ENCODE measurements at places on chromosomes 11 and 22. TPM values are rescaled to one million over a fixed set of nuclear protein-coding genes. Genes with fewer than 3 reads are reported as not detected.

- no peaks in the 10 kb centered on the region for H3K27me3 ChIP-seq
- H3K27ac ChIP-seq: no peak overlapping the region
- no peak for DNase-seq
- H3K36me3 ChIP-seq: no peaks in the 10 kb centered on the region
- no peaks in the 10 kb centered on the region for H3K4me1 ChIP-seq
Measured at GRCh38 chr11:92053216-92053615, 171.4 kb upstream of the FAT3 start.

OR5D18 gene
- not detected for total RNA-seq

- no peak for DNase-seq
- no peaks in the 10 kb centered on the region for H3K36me3 ChIP-seq
- no peaks in the 10 kb centered on the region for H3K27me3 ChIP-seq
- H3K4me1 ChIP-seq: no peaks in the 10 kb centered on the region
Measured at GRCh38 chr11:116364348-116364747, 408.4 kb downstream of the BUD13 start.

DNA sequence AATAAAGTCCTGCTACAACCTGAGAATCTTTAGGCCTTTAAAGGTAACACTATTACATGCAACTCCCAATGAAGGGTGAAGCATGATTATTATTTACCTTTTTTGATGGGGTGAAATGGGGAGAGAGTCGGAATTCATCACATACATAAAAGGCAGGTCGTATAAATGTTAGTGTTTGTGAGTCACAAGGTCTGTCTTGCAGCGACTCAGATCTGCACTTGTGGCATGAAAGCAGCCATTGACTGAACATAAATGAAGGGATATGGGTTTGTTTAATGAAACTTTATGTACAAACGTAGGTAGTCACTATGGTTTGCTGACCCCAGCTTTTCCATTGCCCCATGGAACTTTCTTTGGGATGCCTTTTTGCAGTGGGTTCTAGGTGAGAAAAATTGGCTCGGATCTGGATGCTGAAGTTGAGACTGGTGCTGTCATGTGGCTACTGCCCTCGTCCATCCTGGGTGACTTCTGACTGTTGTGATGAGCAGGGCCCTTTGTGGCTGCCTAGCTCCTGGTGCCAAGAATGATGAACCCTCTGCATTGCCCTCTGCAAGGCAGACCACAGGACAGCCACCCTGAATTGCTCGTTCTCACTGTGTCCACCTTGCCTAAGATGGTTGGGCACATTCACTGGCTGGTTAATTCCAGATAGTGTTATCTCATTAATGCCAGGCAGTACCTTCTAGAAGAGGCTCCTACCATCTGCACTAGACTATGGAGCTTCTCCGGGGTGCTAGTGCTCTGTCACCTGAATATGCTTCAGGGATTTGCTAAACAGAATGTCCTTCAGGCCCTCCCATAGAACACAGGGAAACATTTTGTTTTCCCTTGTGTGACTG lies 11.3 kb downstream of the GGTLC2 start:
- H3K4me3 ChIP-seq: no peak overlapping the region
- H3K4me1 ChIP-seq: no peaks in the 10 kb centered on the region
- DNase-seq: no peak
- no peak overlapping the region for H3K27ac ChIP-seq
- no peaks in the 10 kb centered on the region for H3K27me3 ChIP-seq

- no peak for DNase-seq
- H3K4me1 ChIP-seq: no peaks in the 10 kb centered on the region
- no peaks in the 10 kb centered on the region for H3K36me3 ChIP-seq
- H3K4me3 ChIP-seq: no peak overlapping the region
- no peaks in the 10 kb centered on the region for H3K27me3 ChIP-seq
Measured at GRCh38 chr22:30555282-30556210, 9.0 kb upstream of the SEC14L6 start.

Data from right atrium auricular region (tissue), 2 donors.